ENCODE measurements at places on chromosomes 1 and 21. TPM values are rescaled to one million over a fixed set of nuclear protein-coding genes. Genes with fewer than 3 reads are reported as not detected.
A peak's percentile ranks its signal among the peaks of the same experiment; 100 is the strongest.

Gene CHI3L2
- 9.1 TPM for total RNA-seq

Gene MROH9
- total RNA-seq, result not detected

- no peak overlapping the region for H3K27ac ChIP-seq
- H3K4me3 ChIP-seq, result no peak overlapping the region
- no peak for DNase-seq
- H3K27me3 ChIP-seq, result no peaks in the 10 kb centered on the region
- H3K36me3 ChIP-seq, result no peaks in the 10 kb centered on the region
Measured at GRCh38 chr1:192010406-192010805, 147.9 kb upstream of the RGS18 start.

GRCh38 chr1:28308750-28309149 is 20.1 kb upstream of the MED18 start:
- H3K4me3 ChIP-seq, result no peak overlapping the region
- H3K27ac ChIP-seq, result no peak overlapping the region
- no peaks in the 10 kb centered on the region for H3K27me3 ChIP-seq
- peaks cover 2% of the 10 kb centered on the region for H3K4me1 ChIP-seq

GRCh38 chr1:14345946-14346550 is 252.4 kb upstream of the KAZN start:
- DNase-seq, result peak; percentile 27
- H3K27me3 ChIP-seq, result no peaks in the 10 kb centered on the region
- H3K27ac ChIP-seq, result no peak overlapping the region
- H3K4me1 ChIP-seq, result no peaks in the 10 kb centered on the region
- no peak overlapping the region for H3K4me3 ChIP-seq

- H3K27me3 ChIP-seq, result no peaks in the 10 kb centered on the region
- DNase-seq, result no peak
- no peaks in the 10 kb centered on the region for H3K4me1 ChIP-seq
- no peak overlapping the region for H3K27ac ChIP-seq
Measured at GRCh38 chr1:100455478-100456072, 82.4 kb upstream of the GPR88 start.

DNA sequence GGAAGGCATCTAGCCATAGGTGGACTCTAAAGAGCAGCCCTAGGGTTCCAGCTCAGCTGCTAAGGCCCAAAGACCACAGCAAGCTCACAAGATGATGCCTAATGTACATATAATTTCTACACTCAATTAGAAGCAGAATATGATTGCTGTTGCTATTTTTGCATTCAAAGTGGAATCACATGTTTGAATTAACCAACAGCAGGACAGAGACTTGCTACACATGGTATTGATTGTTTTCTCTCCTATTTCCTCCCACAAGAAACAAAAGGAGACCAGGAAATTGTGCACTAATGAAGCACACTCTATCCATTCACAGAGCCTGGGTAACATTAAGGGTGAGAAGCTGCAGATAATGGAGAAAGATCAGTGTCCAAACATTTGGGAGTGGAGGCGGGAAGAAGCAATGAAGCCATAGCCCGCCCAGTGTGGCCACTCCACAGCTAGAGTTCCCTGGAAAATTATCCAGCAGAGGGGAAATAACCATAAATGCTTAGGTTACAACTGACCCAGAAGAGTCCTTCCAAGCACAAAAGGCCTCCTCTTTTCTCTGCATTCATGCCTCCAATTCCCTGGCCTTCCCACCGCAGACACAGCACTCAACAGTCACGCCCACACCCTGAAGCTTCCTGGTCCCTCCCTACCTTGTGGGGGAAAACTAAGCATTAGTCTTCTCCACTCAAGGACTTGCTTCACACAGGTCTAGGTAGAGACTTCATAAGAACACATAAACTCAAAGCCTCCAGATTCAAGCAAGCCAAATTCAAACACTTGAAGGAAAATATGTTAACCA is 7.5 kb downstream of the CNN3 start:
- no peaks in the 10 kb centered on the region for H3K27me3 ChIP-seq
- H3K36me3 ChIP-seq, result peaks cover 17% of the 10 kb centered on the region
- no peak for DNase-seq
- no peak overlapping the region for H3K27ac ChIP-seq
- H3K4me1 ChIP-seq, result peaks cover 45% of the 10 kb centered on the region
- no peak overlapping the region for H3K4me3 ChIP-seq

GRCh38 chr1:231487019-231487418 is 41.5 kb upstream of the TSNAX start:
- no peak for DNase-seq
- no peaks in the 10 kb centered on the region for H3K27me3 ChIP-seq
- H3K27ac ChIP-seq, result no peak overlapping the region
- no peaks in the 10 kb centered on the region for H3K4me1 ChIP-seq
